ENCODE measurements at places on chromosomes 12 and 14.

DNA sequence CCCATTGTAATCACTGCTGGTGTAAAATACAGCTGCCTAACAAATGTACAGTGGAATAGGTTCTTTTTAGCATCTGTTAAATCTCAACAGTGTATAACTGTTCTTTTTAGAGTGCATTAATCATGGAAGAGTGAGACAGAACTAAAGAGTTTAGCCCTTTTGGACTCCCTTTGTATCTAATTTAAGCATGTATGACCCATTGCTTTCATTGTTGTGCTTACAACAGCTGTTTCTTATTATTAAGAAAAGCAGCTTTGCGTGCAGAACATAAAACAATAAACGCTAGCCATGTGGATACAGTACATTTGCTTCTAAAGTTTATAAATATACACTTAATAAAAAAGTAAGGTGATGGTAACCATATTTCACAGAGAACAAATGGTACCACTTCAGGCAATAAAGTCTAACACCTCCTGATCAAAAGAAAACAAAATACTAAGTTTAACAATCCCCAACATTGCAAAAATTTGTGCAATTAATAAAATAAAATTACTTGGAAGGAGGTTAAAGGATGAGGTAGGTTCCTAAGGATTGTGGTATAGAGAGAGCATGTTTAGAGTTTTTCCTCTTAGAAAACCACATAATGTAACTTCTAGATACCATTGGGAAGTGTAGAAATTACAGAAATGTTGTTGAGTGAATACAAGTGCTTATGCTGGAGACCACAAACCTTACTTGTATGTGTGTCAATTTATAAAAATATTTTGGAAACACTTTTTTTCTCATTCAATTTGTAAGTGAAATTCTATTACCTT, 448.7 kb downstream of the SLC6A15 start:
- DNase-seq = no peak

GRCh38 chr12:2465681-2466080, 329.1 kb upstream of the FKBP4 start:
- DNase-seq = no peak

- DNase-seq = no peak
These were observed 42.9 kb downstream of the TRIP11 start for GRCh38 chr14:91996948-91997371.

GRCh38 chr12:103956509-103957027, 9.1 kb upstream of the TDG start:
- DNase-seq = no peak

DNA sequence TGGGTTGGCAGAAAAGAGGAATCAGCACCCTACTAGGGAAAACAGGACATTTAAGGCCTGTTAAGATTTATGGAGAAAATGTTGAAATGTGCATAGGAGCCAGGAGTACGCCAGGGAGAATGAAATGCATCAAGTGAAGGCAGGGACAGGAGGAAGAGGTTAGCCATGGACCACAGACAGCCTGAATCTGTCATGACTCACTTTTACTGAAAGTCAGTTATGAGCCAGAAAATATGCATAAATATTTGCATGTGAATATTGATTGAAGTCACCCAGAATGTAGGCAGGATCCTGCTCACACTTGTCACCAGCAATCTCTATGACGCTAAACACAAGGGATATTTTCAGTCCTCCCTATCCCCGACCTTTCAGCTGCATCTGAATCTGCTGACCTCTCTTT, 25.1 kb upstream of the CDK17 start:
- no peak for DNase-seq

DNA sequence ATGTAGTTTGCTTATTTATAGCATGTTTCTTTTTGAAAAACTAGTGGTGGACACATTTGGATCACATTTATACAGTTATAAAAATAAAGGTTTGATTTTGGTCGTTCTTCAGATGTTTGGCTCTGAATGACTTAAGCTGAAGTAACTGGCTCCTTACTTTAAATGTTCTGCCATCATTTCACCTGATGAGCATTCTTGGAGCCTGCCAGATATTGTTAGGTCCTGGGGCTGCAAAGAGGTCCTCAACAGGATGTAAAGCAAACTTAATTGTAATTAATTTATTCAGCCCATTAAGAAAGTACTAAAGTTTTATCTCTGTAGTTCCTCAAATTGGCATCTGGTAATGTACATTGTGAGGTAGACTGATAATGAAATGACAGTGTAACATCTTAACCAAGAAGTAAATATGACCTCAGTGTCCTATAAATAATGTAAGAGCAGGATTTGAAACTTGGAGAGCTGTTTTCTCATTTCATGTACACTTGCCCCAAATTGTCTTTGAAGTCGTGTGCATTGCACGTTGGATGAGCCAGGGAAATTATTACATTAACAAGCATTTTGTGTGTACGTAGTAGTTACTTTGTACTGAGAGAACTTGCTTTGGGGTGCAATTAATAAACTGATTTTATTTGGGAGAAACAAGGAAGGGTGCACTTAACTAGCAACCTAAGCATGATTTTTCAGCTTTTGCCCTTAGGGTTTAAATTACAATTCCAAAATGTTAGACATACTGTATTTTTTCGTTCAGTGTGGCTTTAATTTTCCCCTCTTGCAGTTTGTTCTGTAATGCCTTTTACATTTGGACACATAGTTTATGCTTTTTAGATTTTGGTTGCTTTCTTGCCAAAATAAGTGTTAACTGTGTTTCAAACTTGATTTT, 7.5 kb downstream of the EIF5 start:
- no peak for DNase-seq

- no peak for DNase-seq
These were observed 33.1 kb upstream of the GNPNAT1 start for GRCh38 chr14:52824462-52824861.

DNA sequence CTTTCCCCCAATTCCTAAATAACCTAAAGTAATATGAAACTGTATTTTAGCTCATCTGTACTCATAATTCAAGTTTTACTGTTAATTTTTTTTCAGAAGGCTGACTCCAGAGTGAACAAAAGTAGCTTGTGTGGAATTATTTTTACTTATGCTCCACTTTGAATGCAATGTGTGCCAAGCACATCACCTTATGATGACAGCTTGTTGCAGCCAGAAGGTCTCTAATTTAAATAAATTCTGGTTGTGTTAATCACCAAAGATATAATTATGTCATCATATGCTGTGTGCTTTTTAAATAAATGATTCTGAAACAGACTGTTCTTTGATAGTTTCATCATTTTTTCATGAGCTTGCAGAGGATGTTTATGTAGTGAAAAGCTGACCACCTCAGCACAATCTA, 283.1 kb downstream of the TMEM117 start:
- no peak for DNase-seq

- no peak for DNase-seq
These were observed 837 bp upstream of the STX2 start for GRCh38 chr12:130839770-130840404.

- DNase-seq = no peak
These were observed 227.7 kb upstream of the CRY1 start for GRCh38 chr12:107320929-107321631.

DNA sequence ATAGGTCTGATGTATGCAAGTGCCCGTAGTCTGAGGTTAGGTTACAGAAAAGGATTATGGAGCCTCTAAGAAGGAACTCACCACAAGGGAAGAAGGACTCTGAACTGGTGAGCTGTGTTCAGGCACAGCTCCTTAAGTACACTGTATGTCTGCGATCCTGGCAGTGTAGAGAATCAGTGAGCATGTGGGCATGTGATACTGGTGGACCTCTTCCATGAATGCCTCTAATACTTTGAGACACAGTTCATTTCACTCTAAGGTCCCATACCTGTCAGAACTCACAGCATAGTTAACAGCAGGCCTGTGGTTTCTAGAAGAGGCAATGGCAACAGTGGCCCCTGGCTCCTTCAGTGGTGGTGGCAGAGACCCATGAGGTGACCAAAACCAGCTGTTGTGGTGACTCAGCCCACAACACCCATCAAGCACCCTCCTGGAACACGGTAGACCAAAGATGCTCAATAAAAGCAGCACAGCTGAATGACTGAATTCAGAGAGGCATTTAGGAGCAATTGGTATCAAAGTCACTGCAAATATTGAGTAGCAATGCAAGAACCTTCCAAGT, 6.9 kb upstream of the OR6J1 start:
- DNase-seq = no peak

DNA sequence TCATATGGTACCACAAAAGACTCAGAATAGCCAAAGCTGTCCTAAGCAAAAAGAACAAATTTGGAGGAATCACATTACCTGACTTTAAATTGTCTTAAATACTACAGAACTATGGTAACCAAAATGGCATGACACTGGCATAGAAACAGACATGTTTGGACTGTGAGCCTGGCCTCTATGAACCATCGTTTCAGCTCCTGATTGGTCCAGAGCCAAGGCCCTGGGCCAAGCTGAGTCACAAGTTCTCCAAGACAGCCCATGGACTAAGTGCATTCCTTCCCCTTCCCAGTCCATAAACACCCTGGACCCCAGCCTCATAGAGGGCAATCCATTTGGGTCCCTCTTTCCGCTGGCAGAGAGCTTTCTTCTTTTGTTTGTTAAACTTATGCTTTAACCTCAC, 12.1 kb upstream of the PRR4 start:
- DNase-seq = no peak

- DNase-seq = no peak
These were observed 3.5 kb downstream of the CDKN1B start for GRCh38 chr12:12720672-12721161.
